Stomach (tissue), 19 donors: ENCODE measurements at places on chromosomes 6 and 20. TPM values are rescaled to one million over a fixed set of nuclear protein-coding genes. Genes with fewer than 3 reads are reported as not detected.

RAET1L gene
- total RNA-seq, result not detected

DUSP15 gene
- 0.45 TPM for total RNA-seq

RAET1G gene
- not detected for total RNA-seq

THEMIS gene
- 1.3 TPM for total RNA-seq

GRM1 gene
- not detected for total RNA-seq

GRCh38 chr20:44734938-44735337 is 10.7 kb upstream of the KCNK15 start:
- no peak for DNase-seq

- peak; percentile 78 for DNase-seq
Observed at GRCh38 chr20:44407402-44408184, 52.1 kb downstream of the HNF4A start.

- no peak for DNase-seq
Observed at GRCh38 chr6:157789297-157789696, 33.7 kb upstream of the SNX9 start.

DNA sequence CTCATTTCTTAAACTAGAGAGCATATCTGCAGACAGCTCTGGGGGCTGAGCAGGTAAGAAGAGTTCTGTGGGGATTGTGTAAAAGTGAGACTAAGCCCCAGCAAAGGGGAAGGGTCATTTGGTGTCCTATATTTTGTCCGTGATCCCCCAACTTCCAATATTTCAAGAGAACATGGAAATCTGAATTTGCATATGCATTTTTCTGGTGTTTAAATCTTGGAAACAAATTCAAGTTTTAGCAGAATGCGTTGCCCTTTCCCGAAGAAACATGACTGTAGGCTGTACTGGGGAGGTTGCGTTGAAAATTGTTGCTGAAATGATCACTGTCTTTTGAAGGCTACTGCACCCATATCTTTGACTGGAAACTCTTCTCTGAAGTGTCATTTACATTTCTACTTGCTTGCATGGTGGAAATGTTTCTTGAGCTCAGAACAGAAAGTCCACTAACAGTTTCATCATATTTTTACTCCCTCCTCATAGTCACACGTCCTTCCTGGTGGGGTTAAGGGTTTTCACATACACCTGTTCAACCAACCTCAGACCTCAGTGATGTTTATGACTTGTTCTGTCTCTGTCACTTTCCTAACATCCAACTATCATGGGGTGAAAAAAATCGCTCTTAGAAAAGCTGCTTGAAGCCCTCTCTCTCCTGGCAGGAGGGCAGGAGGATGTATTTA is 140.3 kb downstream of the BCAS1 start:
- DNase-seq, result no peak

DNA sequence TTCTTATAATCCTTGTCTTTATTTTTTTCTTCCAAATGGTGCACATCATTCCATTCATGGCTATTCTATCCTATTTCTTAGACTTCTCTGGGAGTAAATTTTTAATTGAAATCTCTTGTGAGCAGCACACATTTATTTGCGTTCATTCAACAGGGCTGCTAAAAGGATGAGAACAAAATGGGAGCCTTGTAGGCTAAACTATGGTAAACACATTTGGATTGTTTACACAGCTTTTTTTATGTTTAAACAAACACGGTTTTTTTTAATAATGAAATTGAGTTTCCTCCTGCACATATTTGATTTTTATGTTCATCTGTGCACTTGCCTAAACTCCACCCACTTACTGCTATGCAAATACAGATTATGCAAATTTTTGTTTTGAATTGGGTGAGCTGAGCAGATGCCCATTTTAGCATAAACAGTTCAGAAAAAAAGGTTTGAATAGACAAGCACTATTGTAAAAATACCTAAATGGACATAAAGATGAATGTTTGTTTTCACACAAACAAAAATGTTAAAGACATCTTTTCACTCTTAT is 92.0 kb downstream of the OLIG3 start:
- DNase-seq, result no peak

- no peak for DNase-seq
Observed at GRCh38 chr6:24683297-24684296, 16.7 kb downstream of the ACOT13 start.

DNA sequence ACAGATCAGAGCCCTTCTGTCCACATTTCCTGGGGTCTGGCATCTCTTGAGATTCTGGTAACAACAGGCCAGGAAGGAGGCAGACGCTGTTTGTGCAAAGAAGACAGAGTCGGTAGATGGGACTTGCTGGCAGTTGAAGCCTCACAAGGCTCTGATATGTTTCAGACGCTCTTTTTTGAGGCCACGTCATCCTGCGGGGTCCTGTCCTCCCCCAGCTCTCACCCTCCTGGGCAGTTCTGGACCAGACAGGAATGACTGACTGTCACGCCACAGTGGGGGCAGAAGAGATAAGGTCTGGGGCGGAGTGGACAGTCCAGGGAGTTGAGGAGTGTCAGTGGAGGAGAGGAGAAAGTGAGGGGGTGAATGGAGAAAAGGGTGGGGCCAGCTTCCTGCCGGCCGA is 87.1 kb upstream of the SULF2 start:
- no peak for DNase-seq

GRCh38 chr20:13461849-13462458 is 176.8 kb downstream of the TASP1 start:
- DNase-seq, result no peak

GRCh38 chr6:54014440-54014839 is 96.8 kb upstream of the MLIP start:
- no peak for DNase-seq

DNA sequence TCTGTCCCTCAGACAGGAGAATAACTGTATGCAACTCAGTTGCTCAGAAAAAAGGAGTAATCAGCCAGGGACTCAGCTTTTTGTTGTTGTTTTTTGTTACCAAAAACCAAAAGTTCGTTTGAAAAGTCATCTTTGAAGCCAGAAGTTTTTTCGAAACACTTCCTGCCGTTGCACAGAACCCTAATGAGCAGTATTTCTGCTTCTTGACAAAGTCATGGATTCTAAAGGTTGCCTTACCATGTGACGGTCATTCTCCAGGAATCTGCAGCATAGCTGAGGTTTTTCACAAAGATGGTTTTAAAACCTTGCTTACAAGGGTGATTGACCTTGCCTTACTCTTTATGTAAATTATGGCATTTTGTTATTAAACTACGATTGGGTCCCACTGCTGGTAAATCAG is 1.9 kb downstream of the RAB32 start:
- peak; percentile 20 for DNase-seq
